CD4-positive, alpha-beta T cell treated with Interleukin-4 for 1 hour (primary cell): ENCODE measurements at places on chromosomes 3 and 15.

DNA sequence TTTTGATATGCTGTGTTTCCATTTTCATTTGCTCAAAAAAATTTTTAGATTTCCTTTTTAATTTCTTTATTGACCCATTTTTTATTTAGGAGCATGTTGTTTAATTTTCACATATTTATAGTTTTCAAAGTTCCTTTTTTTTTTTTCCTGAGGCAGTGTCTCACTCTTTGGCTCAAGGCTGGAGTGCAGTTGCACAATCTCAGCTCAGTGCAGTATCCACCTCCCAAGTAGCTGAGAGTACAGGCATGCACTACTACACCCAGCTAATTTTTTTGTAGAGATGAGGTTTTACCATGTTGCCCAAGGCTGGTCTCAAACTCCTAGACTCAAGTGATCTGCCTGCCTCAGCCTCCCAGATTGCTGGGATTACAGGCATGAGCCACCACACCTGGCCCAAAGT is 36.2 kb downstream of the PFN2 start:
- no peak for DNase-seq

- DNase-seq = peak; percentile 57
These were observed 200.0 kb upstream of the CBLB start for GRCh38 chr3:106068795-106069194.

- DNase-seq = no peak
These were observed 147.5 kb downstream of the LRTM1 start for GRCh38 chr3:54780336-54780735.

GRCh38 chr15:92907896-92908712 is 8.0 kb downstream of the CHD2 start:
- no peak for DNase-seq

DNA sequence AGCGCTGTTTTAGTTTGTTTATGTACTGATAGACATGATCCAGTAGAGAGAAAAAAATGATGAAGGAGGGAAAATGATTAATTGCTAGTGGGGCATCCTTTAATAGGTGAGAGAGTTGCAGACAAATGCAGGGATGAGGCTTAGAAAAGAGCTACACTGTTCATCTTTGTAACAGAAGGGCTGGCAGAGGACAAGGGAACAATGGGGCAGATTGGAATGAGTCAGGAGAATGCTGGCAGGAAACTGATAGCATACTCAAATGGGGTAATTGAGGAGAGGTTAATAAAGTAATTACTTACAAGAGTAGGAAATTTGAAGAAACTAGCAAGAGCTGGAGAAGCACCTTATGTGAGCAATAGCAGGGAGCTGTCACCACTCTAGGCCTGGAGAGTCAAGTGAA is 170.9 kb downstream of the OXSM start:
- no peak for DNase-seq

DNA sequence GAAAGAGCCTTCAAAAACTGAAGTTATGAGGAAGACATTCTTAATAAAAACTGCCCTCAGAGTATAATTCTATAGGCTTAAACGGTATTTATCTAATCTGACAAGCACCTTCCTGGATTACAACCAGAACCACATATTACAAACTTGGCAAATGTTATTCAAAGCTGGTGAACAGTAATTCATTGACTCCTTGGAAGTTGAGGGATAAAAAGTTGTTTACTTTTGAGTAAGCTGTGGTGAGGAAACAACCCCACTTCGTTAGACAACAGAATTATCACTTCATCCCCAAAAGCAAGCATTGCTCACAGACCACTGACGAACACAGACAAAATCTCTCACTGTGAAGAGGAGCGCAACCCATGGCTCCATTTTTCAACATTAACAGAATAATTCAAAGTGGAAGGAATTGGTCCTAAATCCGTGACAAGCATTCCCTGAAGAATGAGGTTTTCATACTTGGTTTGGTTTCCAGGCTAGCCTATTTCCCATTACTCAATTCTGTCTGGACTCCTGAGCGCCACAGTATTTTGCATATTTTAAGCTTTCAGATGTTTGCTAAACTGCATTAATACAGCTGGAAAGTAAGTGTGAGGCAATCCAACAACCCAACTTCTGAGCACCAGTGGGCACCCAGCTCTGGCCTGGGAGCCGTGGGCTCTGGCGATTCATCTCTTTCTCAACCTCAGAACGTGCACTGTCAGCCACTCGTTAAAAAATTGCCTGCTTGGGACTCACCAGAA is 32.7 kb downstream of the LRIG1 start:
- DNase-seq = no peak

- no peak for DNase-seq
These were observed 350.1 kb upstream of the AZI2 start for GRCh38 chr3:28698706-28699105.

DNA sequence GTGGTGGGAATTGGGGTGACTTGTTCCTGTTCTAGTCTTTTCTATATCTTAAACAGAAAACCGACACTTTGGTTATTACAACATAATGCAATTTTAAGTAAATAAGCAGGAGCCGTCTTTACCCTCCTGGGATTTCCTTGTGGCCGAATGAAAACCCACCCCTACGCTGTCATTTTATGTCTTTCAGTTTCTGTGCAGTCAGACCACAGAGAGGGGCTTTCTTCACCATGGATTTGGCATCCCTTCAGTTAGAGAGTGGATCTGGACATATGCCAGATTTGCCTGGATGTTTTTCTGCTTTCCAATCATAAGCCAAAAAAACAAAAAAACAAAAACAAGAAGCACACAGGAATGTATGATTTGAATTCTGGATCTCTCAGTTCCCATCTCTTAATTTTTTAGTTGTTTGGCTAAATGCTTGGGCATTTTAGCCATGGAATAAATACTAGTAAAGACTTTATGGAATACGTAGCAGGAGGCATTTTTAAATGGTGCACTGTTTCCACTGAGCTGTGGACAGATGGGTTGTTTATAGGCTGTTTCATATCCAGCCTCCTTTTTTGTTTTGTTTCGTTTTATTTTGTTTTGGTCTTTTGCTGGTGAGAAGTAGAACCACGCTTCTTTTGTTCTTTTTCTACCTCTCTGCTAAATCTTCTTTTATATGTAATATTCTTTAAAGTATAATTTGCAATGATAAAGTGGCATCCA is 272.9 kb downstream of the FEZF2 start:
- DNase-seq = no peak

DNA sequence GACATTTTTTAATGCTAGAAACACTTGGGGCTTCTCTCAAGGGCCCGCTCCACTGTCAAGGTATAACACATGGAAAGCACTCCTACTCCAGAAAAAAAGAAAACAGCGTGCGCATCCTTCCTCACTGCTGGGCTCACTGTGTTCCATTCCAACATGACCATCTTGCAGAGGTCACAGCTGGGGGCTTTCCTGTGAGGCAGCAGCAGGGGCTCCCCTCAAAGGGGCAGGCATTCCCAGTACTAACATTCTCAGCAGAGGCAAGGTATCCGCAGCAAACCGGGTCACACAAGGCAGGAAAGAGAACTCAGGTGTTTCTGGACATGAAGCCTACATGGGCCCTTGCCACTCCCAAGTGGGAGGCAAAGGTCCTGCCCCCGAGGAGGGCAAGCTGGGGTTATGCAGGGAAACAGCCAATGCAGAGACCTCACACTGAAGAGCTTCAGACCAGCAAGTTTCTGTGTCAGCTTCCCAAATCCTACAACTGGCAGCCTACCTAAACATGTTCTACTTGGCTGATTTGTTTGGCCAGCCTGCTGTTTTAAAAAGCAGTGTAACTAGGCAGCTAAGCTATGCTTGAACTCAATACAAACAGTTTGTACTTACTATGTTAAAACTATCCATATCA is 6.4 kb downstream of the BDH1 start:
- DNase-seq = no peak

DNA sequence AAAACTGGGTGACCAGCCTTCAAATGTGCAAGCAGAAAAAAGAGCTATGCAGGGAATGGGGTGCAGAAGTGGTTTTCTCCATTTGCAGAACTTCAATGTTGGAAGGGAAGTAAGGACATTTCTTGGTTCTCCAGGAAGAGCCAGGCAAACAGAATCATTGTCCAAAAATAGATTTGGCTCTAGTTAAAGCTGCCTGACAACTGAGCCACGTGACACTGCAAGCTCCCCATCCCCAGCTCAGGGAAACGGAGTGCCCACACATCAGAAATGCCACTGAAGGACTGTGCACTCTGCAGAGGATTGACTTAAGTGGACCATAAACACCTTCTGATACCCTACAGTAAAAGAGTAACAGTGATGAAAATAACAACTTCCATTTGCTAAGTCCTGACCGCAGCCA is 195.6 kb upstream of the NSMCE3 start:
- no peak for DNase-seq

DNA sequence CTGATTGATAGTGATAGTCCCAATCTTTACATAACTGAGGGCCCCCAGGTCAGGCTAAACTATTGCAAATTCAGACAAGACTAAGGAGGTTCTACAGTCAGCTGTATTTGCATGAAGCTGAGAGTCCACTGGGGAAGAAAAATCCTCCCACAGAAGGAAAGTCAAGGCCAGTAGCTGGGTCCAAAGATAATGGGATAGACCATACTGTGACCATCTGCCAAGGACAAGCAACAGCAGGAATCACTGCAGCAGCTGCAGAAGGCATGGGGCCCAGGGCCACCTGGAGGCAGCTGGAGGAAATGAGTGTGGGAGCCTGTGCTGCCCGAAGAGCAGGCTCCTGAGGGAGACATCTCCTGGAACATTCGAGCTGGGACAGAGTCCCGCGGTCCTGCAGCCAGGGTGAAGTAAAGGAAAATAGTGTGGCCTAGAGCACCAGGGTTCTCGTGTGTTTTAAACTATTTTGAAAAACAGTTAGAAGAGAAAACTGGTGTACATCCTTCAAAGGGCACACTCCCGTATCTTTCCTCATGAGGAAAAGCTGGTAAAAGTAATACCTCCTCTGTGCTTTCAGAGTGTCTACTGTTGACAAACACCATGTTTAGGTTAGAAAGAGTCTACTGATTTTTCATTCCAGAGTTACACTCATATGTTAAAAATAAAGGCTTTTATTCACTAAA is 13.2 kb upstream of the TMEM212 start:
- no peak for DNase-seq

GRCh38 chr3:197201791-197202452 is 96.5 kb downstream of the DLG1 start:
- DNase-seq = no peak

- DNase-seq = no peak
These were observed 38.2 kb upstream of the PLCL2 start for GRCh38 chr3:16846373-16847080.

DNA sequence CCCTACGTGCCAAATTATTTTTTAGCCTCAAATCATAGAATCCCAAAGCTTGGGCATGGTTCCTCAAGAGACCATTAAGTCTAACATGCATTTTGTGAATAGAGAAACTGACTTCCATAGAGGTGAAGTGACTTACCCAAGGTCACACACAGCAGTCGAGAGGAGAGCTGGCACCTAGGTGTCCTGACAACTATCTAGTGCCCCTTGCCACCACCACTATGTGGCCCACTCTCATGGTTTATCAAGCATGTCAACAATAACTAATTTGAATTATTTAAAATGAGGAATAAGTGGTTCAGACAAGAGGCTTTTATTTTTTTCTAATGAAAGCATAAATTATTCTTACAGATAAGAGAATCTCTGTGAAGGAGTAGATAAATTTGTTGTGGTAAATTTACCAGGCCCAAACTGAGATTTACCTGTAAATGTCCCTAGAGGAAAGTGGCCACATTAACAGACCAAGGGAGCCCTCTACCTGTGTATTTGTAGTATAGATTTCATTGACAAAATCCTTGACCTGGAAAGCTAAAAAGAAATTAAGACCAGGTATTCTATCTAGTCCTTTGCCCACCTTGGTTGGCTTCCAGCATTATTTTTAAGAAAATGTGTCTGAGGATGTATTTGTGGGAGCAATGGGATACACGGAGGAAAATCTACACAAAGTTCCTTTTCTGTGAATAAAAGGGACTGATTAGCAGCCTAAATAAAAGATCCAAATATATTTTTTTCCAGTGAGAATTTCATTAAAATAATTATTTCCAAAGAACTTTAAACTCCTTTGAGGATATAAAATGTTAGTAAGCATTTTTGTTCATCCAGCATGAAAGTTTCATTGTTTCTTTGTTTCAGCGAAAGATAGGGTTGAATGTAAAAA is 49.1 kb downstream of the IQCH start:
- DNase-seq = peak; percentile 17

GRCh38 chr3:31936420-31937060 is 44.5 kb downstream of the OSBPL10 start:
- no peak for DNase-seq

DNA sequence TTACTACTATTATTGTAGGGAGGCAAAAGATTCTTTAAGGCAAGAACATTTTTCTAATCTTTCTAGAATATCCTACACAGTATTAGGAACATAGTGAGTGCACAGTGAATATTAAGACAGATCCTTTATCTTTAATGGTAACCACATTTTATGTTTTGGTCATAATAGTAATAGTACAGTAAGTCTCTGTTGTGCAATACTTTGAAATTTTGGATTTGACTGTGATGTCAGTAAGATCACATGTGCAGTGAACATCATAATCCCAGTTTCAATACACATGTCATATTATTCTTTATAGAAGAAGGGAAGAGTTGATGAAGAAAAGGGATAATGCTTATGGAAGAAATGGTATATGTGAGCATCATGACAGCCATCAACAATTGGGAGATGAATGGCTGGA is 10.7 kb downstream of the STT3B start:
- no peak for DNase-seq

DNA sequence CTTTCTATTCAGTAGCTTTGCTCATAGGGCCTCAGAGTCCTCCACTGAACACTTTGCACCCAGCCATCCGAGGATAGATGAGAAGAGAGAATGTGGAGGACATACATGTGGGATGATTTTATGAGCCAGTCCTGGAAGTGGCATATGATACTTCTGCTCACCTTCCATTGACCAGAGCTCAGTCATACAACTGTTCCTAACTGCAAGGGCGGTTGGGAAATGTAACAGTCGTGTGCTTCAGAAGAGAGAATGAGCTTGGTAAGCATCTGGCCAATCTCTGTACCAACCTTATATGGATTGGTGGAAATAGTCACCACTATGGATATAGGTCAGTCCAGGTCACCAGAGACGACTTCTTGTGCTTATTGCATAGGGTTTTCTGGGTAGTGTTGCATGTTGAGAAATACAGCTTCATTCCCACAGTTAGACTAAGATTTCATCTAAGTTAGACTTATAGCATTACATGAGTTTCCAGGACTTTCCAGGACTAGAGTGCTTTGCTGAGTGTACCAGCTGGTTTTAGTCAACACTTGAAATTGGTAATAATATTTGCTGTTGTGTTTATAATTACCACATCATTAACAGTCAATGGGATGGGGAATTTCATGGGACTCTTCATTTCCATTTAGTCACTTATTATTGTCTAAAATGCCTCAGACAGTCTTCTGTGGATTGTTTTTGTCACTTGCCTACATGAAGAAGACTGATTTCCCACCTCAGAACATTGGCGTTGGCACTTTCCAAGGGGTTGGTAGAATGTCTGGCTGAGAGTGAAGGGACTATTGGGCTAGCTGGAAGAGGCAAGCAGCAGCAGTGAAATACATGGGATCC is 214.5 kb upstream of the ROPN1 start:
- DNase-seq = no peak
